ENCODE measurements at places on chromosomes 1 and 21.

- peak; percentile 2 for DNase-seq
These were observed 3.7 kb downstream of the FASLG start for GRCh38 chr1:172662464-172663109.

DNA sequence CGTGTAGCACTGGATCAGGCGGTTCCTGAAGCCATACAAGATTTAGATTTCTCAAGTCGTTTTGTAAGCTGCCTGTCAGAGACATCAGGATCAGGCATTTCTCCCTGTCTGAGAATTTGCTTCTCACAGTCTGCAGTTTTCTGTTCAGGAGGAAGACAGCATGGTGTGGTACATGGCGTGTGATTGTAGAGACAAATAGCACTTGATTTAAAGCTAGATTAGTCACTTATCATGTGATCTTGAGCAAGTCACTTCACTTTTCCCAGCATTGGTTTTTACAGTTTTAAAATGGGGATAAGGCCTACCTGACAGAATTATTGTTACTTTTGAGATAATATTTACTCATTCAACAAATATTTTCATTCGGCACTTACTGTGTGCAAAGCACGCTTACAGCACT lies 63.3 kb downstream of the AK4 start:
- no peak for DNase-seq

- no peak for DNase-seq
These were observed 151.7 kb downstream of the SEC16B start for GRCh38 chr1:177817937-177818875.

DNA sequence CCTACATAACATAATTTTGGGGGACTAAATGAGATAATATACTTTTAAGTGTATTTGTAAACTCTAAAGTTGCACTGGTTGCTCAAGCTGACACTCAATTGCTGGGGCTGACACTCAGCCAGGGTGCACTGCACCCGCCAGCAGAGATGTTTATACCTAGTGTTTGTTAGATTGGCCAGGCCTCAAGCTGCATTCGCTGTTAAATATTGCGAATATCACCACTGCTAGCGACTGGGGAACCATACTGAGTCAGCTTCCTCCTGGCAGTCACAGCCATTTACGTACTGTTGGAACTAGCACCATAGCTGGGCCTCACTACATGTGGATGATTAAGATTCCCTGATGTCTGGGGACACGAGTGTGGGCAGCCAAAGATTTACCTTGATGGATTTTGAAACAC lies 12.7 kb upstream of the RWDD3 start:
- DNase-seq, result no peak

DNA sequence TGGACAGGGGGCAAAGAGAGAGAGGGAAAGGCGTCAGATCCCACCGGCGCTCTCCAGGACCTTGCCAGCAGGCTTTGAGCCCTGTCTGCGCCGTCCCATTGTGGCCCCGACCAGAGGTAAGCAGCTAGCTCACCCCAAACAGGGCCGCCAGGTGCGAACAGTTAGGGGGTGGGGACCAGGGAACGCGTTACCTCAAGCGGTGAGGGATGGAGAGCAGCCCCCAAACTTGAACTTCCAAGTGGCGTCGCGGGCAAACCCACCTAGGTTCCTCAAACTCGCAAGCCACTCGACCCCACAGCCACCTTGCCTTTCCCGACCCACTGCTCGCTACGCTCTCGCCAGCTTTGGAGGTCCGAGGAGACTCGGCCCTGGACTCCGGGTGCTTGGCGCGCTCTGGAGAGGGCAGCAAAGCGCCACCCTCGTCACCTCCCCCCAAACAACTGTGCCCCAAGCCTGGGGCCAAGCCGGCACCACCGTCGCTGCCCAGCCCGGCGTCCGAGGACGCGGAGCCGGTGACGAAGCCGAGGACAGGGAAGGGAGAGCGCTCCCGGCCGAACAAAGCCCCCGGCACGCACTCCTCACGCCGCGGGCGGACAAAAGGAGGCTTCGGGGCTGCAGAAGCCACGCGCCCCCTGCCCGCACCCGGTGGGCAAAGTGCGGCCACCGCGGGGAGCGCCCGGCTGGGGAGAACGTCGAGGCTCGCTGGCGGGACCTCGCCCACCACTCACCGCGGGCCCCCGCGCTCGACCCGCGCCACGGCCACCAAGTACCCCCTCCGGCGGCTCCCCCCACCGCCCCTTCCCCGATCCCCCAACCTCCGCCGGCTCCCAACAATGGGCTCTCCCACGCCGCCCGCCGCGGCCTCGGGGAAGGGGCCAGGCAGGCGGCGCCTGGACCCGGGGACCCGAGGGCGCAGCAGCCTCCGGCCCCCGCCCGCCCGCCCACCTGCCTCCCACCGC lies 976 bp downstream of the SSBP3 start:
- no peak for DNase-seq

DNA sequence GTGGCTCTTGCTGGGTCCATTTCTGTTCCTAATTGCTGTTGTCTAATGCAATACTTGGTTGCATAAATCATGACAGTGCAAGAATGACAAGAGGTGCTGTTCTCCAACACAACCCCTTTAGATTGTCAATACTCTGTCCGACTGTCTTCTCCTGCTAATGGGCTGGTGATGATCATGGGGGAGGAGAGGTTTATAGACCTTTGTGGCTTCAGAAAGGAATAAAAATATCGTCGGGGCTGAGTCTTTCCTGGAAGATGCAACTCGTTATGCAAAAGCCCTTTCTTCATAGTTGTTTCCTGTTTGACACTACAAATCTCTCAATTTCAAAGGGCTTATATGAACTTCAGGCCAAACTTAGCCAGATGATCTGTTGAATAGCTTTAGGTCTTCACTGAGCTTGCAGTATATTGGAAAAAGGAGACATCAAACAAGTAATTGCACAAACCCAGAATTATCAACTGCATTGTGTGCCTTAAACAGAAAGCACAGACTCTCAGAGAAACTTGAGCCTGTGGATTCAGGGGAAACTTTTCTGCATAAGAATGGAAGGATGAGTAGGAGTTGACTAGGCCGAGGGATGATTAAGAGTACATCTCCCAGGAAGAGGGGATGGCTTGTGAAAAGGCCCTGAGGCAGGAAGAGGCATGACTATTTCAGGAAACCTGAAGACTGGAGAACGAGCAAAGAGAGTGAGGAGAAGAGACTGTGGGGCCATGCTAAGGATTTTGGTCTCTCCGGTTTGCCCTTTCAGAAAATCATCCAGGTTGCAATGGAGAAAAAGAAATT lies 107.6 kb downstream of the TSEN15 start:
- DNase-seq, result no peak

DNA sequence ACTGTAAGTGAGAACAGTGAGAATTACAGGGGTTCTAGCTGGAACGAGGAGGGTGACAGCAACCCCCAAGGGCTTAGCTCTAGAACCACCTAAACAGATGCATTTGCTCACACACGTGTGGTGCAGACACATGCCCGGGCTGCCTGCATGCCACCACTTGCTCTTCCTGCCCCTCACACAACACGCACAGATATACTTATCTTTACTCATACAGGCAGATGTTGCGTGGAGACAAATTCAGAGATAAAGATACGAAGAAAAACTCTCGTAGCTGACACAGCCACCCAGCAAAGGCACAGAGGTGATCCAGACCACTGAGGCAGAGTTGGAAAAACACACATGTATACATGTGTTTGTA lies 13.5 kb downstream of the VANGL1 start:
- DNase-seq, result no peak

- DNase-seq, result no peak
These were observed 157.7 kb downstream of the MAST2 start for GRCh38 chr1:45960930-45961715.

DNA sequence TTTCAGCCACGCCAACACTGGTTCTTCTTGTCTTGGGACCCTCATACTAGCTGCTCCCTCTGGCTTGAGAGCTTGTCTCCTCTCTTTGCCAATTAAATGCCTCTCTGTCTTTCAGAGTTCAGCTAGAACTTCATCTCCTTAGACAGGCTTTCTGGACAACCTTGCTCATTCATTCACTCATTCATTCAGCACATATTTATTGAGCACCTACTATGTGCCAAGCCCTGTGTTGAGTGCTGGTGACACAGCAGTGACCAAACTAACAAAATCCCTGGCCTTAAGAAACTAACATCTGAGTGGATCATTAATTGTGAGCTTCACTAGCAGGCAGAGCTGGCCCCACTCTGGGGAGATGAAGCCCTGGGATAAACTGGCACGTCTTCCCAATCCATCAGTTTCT lies 24.9 kb upstream of the CASZ1 start:
- DNase-seq, result no peak

- DNase-seq, result no peak
These were observed 113.7 kb downstream of the RGL1 start for GRCh38 chr1:183918589-183918988.

DNA sequence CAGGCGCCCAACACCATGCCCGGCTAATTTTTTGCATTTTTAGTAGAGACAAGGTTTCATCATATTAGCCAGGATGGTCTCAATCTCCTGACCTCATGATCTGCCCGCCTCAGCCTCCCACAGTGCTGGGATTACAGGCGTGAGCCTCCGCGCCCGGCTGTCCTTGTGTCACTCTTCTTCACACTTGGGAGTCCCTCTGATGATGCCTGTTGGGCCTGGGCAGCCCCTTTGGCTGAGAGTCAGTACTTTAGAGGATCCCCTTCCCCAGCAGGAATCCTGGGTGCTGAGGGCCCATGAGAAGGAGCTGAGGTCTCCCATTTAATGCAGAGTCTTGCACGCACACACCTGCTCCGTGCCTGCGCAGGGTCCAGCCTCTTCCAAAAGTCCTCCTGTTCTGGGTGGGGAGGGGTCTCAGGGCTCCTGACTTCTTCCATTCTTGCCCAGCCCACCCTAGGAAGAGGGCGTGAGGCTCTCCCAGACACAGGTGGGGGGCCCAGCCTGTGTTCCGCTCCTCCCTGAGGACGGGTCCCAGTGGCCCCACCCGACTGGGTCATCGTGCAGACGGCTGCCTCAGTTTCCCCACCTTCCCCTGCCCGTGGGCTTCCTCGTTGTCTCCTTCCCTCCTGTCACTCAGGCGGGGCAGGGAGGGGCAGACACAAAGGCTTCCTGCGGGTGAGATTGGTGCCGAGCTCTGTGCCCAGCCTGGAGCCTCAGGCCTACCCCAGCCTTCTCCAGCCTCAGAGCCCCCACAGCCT lies 3.9 kb downstream of the TTLL10 start:
- DNase-seq, result no peak

- no peak for DNase-seq
These were observed 648.5 kb downstream of the LMO4 start for GRCh38 chr1:87977145-87977544.
